Right kidney (tissue), 9 donors: ENCODE measurements at places on chromosomes 13 and 19.

DNA sequence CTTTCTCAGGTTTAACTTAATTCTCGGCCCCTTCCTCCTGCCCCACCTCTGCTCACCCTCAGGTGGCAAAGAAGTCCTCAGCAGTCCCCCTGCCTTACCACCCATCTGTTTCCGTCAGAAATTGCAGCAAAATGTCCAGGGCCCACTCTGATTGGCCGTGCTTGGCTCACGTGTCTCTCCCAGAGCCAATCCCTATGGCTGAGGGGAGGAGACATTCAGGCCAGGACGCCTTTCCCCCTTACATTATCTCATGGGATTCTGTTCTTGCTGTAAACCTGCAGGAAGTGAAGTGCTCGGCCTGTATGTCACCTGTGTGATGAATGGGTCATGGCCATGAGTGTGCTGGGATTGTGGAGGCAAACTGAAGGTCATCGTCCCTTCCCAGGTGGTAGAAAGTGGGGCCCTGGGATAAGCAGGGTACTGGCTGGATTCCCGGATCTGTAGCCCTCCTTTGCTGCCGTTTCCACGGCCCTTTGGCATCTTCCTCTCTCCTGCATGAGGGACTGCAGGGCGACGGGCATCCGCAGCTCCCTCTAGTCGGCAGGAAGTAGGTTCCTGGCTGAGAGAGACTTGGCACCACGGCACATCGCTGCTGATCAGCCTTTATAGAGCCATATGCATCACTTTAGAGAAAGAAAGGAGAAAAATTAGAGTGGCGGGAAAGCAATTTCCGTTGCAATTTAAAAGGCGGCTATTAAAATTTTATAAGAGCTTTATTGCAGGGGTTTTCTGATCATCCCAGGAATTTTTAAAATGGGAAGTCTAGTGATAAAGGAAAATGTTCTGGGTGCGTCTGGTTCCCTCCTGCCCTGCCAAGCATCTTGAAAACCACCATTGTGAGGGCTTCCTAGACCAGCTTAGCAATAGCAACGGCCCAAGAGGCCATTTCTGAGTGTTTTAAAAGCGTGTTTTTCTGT, 118.2 kb downstream of the SIPA1L3 start:
- DNase-seq, result no peak

- no peak for DNase-seq
Observed at GRCh38 chr19:49442771-49443365, 1.5 kb upstream of the SLC17A7 start.

GRCh38 chr19:15014579-15014978, 34.7 kb upstream of the CASP14 start:
- no peak for DNase-seq

DNA sequence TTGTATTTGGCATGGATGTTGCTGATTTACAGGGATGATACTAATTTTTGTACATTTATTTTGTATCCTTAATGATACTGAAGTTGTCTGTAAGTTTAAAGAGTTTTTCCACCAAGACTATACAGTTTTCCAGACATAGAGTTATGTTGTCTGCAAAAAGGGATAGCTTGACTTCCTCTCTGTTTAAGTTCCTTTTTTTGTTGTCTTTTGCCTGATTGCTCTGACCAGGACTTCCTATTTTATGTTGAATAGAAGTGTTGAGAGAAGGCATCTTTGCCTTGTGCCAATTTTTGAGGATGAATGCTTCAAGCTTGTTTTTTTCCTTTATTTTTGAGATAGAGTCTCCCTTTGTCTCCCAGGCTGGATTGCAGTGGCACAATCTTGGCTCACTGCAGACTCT, 36.8 kb upstream of the ZNF681 start:
- DNase-seq, result no peak

DNA sequence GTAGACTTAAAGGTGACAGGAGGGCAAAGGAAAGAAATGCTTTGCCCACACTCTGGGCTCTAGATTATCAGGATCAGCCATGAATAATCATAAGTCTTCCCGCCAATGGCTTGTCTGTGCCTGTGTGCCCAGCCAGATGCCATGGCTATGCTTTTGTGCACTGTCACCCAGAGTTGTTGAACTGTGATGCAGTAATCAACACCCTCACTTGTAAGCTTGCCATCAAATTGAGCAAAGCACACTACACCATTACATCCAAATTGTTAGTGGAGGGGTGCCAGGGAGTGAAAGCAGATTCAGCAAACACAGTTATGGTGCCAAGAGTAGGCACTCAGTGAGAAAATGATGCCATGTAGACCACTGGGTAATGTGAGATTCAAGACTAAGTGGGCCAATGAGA, 845.3 kb upstream of the MIR17HG start:
- DNase-seq, result no peak

DNA sequence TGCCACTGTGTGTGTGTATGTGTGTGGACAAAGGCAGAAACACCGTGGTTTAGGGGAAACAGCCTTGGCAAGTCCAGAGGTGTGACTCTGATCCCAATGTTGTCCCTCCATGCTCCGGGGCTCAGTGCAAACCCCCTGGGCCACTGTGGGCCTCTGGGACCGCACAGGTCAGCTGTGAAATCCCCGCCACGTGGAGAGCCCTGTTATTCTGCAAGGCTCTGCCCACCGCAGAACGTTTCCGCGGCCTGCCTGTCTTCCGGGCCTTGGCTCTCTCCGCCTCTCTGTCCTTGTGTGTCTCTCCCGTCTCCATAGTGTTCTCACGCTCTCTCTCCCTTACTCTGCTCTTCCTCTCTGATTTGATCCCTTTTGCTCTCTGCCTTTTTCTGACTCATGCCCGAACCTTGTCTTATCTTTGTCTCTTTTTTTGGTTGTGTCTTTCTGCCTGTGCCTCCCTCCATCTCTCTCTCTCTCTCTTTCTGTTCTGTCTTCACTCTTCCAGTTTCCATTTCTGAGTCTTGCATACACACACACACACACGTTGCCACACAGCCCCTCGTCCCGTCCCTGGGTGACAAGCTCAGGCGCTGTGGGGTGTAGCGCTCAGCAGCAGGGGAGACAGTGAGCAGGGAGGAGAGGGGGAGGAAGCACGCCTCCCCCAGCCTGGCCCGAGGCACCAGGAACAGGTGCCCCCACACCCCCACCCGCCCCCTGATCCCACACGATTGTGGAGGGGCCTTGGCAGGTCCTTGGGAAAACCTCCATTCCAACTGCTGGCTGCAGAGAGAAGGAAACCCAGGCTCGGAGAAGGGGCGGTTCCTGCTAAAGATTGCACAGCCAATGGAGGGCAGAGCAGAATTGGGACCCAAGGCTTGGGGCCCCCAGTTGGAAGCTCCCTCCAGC, 3.0 kb downstream of the TTYH1 start:
- DNase-seq, result no peak
